Testis (tissue), 5 donors: ENCODE measurements at places on chromosomes 11 and 22.
A peak's percentile ranks its signal among the peaks of the same experiment; 100 is the strongest.

DNA sequence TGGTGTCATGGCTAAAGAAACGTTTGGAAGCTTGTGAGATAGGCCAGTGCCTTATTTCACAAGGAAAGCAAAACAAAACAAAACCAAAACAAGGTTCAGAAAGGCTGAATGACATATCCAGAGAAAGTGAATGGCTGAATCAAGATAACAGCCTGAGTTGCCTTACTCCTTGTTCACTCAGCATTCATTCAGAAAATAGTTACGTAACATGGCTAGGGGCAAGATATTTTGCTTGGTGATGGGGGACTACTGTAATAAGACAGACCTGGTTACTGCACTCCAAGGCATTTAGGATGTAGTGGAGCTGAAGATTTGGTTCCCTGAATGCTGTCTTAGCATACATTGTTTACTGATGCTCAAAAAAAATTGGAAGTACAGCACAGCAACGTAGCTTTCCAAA, 47.7 kb downstream of the C11orf91 start:
- DNase-seq: no peak

- no peak for DNase-seq
These were observed 110.0 kb upstream of the GAL start for GRCh38 chr11:68574308-68574707.

DNA sequence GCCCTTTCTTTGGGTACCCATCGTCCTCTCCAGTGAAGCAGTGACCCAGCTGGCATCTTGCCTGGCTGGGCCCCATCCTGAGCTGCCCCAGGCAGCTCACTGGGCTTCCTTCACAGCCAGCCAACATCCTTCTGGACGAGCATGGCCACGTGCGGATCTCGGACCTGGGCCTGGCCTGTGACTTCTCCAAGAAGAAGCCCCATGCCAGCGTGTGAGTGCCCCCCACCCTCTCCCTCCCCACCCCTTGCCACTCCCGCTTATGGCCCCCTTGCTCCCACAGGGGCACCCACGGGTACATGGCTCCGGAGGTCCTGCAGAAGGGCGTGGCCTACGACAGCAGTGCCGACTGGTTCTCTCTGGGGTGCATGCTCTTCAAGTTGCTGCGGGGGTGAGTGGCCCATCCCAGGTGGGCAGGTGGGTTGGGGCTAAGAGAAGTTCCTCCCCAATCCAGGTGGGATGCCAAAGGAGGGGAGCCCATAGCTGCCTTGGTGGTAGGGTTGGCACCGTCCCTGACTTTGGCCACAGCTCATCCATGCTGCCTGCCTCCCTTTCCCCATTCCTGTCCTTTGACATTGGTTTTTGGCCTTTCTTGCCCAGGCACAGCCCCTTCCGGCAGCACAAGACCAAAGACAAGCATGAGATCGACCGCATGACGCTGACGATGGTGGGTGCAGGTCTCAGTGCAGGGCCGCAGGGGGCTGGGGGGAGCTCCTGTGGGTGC, 6.8 kb upstream of the ANKRD13D start:
- no peak for DNase-seq

GRCh38 chr11:116472651-116473050, 300.1 kb downstream of the BUD13 start:
- DNase-seq: no peak

GRCh38 chr22:19121631-19122142, 525 bp downstream of the DGCR2 start:
- peak; percentile 64 for DNase-seq

- DNase-seq: no peak
These were observed 384.5 kb downstream of the AASDHPPT start for GRCh38 chr11:106461839-106462545.

- peak; percentile 50 for DNase-seq
These were observed 59.8 kb upstream of the CD82 start for GRCh38 chr11:44505581-44506054.

GRCh38 chr11:44351006-44351660, 41.2 kb upstream of the ALX4 start:
- DNase-seq: no peak

DNA sequence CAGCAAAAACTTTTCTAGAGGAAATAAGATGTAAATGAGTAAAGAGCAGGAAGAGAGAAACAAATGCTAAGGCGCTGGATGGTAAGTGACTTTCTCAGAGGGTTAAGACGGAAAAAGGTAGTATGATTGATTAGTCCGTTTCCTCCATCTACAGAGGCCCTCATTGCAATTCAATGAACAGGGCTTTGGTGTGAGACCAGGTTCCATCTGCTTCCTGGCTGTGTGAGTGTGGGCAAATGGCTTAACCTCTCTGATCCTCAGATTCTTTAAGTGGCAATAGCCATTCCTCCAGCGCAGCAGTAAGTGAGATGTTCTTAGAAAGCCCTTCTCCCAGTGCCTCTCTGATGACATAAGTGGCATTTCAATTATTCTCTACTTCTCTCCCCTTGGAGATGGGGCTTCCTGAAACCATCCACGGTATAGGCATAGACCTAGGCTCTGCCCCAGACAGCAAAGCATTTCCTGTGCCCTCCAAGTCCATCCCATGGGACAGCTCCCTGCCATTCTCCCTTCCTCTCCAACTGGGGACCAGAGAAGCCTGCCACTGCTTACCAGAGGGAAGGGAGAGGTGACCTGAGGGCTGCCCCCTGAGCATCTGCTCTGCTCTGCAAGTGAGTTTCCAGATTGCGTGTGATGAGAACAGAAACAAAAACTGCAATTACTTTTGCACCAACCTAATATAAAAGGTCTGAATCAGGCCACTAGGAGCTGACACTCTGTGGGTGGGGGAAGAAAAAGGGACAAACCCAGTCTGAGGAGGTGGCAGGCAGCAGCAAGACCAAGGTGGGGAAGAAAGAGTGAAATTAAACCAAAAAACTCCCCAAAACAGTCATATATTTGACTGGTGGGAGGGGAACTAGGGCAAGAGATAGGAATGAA, 12.7 kb upstream of the CD44 start:
- no peak for DNase-seq

DNA sequence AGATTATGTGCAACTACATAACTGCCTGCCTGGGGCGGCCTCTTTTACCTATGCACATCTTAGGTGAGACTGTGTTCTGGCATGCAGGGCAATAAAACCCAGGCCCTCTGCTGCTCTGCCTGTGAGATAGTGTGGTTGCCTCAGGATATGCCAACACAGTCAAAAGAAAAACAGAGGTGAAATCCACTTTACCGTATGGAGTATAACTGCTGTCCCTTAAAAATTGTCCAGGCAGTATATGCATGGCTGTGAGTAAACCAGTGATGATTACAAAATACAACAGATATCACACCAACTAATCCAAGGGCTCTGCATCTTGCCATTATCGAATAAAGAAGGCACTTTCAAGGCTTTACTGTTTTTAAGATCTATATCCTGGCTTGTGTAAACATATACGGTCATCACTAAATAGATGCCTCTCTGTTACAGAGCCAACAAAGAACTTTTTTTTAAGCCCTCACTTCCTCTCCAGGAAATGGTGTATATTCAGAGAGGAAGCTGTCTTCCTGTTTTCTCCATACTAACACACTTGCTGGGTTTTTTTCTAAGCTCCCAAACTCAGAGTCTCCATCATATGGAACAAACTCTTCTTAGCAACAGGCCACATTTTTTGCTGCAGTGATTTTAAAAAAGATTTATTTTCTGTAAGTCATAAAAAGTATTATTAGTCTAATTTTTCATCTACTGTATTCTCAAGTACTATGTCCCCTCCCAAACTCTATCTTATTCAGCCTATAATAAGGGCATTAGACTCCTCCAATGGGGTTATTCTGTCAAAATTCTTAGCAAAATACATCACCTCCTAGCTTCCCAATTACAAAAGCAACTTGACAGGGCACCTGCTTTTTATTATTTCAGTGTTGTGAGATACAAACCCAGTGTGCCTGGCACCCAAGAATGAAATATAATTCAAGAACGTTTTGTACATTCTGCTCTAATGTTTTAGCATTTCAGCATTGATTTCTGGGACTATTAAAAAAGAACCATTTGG, 135.2 kb downstream of the MAML2 start:
- no peak for DNase-seq

GRCh38 chr11:128022007-128022368, 565.4 kb downstream of the ETS1 start:
- DNase-seq: no peak

DNA sequence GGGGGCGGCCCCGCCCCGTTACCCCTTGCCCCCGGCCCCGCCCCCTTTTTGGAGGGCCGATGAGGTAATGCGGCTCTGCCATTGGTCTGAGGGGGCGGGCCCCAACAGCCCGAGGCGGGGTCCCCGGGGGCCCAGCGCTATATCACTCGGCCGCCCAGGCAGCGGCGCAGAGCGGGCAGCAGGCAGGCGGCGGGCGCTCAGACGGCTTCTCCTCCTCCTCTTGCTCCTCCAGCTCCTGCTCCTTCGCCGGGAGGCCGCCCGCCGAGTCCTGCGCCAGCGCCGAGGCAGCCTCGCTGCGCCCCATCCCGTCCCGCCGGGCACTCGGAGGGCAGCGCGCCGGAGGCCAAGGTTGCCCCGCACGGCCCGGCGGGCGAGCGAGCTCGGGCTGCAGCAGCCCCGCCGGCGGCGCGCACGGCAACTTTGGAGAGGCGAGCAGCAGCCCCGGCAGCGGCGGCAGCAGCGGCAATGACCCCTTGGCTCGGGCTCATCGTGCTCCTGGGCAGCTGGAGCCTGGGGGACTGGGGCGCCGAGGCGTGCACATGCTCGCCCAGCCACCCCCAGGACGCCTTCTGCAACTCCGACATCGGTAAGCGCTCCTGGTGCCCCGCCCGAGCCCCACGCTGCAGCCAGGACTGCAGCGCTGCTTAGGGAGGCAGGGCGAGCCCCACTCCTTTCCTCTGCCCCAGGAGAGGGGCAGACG, at the start of gene TIMP3:
Gene TIMP3 (plus strand): TSS at position 169 of the 700 bp plus-strand sequence. CDS start 297 bp downstream, at position 466.
- peak; percentile 91 for DNase-seq
